ENCODE measurements at places on chromosomes 16 and 17.

DNA sequence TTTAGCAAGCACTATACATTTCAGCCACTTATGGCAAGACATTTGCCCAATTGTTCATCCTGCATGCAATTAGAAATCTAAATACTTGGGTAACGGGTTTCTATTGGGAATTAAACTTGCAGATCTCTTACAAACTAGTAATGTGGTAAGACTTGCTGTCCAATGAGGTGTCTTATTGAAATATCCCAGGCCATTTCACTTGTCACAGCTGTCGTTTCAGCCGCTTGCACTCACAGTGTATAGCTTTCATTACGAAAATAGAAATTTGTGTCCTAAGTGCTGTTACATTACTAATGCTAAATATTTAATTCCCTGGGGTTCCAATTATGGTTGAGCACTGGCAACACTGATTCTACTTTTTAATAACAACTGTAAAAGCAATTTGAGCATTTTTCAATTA, 40.3 kb upstream of the IRX5 start:
- H3K27me3 ChIP-seq = no peaks in the 10 kb centered on the region
- no peak overlapping the region for H3K27ac ChIP-seq
- DNase-seq = no peak
- no peaks in the 10 kb centered on the region for H3K4me1 ChIP-seq

DNA sequence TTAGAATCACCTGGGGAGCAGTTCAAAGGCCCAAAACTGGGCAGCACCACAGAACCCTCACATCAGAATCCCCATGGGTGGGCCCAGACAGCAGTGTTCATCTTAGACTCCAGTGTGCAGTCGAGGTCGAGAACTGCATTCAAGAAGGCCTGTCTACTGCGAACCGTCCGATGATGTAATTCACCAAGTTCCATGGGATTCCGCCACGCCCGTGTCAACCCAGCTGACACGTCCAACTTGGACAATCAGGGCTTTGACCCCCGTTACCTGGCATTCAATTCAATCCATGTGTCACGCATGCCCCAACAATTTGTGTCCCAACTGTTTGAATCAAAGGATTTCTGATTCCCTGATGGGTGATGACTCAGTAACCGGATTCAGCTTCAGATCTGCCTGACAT, 9.2 kb downstream of the HSBP1 start:
- H3K36me3 ChIP-seq = peaks cover 13% of the 10 kb centered on the region
- H3K4me1 ChIP-seq = no peaks in the 10 kb centered on the region
- no peak overlapping the region for H3K4me3 ChIP-seq

DNA sequence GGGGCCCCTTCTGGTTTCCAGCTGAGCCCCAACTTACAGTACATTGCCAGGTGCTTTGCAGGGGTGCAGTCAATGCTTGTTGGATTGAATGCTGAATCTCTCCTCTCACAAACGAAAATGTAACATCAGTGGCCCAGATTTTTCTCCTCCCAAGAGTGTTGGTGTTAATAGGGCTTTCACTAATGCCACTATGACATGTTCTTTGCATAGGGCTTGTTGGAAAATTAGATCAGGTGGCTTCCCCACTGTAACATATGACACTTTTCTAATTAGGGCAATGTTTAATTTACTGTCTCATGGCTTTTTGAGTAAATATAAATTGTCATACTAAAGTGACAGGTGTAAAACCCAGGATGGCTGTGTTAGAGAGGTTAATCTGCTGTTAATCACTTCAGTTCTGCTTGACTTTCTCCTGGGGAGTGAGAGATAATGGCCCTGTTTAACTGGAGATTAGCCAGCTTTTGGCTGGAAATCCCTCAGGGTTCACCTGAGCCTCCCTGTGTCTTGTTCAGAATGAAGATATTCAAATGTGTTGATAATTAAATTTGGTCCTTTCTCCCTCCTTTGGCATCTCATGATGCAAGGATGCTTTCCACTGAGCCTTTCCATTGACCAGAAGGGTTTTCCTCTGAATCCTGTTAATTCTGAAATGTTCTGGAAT, 502.3 kb downstream of the RBFOX1 start:
- H3K27me3 ChIP-seq = no peaks in the 10 kb centered on the region
- no peak overlapping the region for H3K27ac ChIP-seq
- no peaks in the 10 kb centered on the region for H3K4me1 ChIP-seq
- H3K4me3 ChIP-seq = no peak overlapping the region

- no peaks in the 10 kb centered on the region for H3K27me3 ChIP-seq
- H3K4me3 ChIP-seq = no peak overlapping the region
- no peaks in the 10 kb centered on the region for H3K36me3 ChIP-seq
- DNase-seq = peak; percentile 71
These were observed 2.9 kb upstream of the CACNG3 start for GRCh38 chr16:24253192-24253591.

DNA sequence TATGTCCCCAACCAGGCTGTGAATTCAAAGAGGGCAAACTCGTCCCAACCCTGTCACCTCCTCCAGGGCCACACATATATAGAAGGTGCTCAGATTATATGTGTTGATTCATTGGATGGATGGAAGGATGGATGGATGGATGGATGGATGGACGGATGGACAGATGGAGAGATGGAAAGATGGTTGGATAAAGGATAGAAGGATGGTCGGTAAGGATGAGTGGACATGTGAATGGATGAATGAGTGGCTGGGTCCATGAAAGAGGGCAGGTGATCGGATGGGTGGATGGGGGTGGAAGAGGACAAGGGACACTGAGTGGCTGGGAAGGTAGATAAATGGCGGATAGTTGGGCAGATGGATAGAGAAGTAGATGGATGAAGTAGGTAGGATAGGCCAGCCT, 30.1 kb downstream of the TRPV3 start:
- no peaks in the 10 kb centered on the region for H3K36me3 ChIP-seq
- no peak for DNase-seq
- no peak overlapping the region for H3K4me3 ChIP-seq
- no peaks in the 10 kb centered on the region for H3K27me3 ChIP-seq
- H3K4me1 ChIP-seq = no peaks in the 10 kb centered on the region

GRCh38 chr17:7886227-7887037, 2.2 kb upstream of the CHD3 start:
- peak overlapping the region; percentile 46 for H3K27ac ChIP-seq
- H3K36me3 ChIP-seq = no peaks in the 10 kb centered on the region
- peak; percentile 55 for DNase-seq
- peaks cover 25% of the 10 kb centered on the region for H3K4me1 ChIP-seq
- H3K27me3 ChIP-seq = no peaks in the 10 kb centered on the region

- H3K27ac ChIP-seq = no peak overlapping the region
- no peaks in the 10 kb centered on the region for H3K36me3 ChIP-seq
- DNase-seq = no peak
- H3K4me3 ChIP-seq = no peak overlapping the region
These were observed 250.1 kb upstream of the PSMD7 start for GRCh38 chr16:74046524-74046923.

GRCh38 chr17:74491626-74492025, 25.2 kb downstream of the CD300A start:
- no peaks in the 10 kb centered on the region for H3K36me3 ChIP-seq
- DNase-seq = no peak
- no peak overlapping the region for H3K4me3 ChIP-seq
- H3K27me3 ChIP-seq = no peaks in the 10 kb centered on the region
- no peaks in the 10 kb centered on the region for H3K4me1 ChIP-seq
- no peak overlapping the region for H3K27ac ChIP-seq

DNA sequence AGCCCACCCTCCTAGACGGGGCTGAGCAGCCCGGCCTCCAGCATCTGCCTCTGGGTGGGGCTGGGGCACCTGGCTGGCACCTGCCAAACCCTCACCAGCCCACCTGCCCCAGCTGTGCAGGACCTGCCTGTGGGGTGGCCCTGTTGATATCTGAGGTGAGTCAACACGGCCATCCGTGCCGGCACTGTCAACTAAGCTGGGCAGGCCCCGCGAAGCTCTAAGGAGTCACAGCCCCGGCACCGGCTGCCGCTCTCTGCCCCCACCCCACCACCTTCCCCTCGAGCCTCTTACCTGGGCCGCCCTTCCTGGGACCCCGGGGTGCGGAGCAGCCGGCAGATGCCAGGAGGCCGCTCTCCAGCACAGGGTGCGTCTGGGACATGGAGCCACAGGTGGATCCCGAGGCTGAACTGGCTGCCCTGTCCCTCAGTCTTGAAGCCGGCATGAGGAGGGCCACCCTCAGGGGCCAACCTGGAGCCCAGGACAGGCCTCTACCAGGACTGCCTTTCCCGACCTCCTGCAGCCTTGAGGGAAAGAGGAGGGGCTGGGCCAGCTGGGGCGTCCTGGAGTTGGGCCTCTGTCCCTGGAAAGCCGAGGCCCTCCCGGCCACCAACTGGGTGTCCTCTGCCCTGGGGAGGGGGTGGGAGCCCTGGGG, 515 bp downstream of the CBFA2T3 start:
- peak overlapping the region; percentile 85 for H3K27ac ChIP-seq
- no peaks in the 10 kb centered on the region for H3K27me3 ChIP-seq
- H3K36me3 ChIP-seq = peaks cover 2% of the 10 kb centered on the region
- peak overlapping the region; percentile 76 for H3K4me3 ChIP-seq
- DNase-seq = peak; percentile 62
- peaks cover 80% of the 10 kb centered on the region for H3K4me1 ChIP-seq

GRCh38 chr16:85264752-85265151, 152.5 kb upstream of the CIBAR2 start:
- DNase-seq = no peak
- no peak overlapping the region for H3K4me3 ChIP-seq
- H3K27me3 ChIP-seq = peaks cover 10% of the 10 kb centered on the region
- no peaks in the 10 kb centered on the region for H3K36me3 ChIP-seq
- H3K27ac ChIP-seq = no peak overlapping the region
- H3K4me1 ChIP-seq = peaks cover 27% of the 10 kb centered on the region

DNA sequence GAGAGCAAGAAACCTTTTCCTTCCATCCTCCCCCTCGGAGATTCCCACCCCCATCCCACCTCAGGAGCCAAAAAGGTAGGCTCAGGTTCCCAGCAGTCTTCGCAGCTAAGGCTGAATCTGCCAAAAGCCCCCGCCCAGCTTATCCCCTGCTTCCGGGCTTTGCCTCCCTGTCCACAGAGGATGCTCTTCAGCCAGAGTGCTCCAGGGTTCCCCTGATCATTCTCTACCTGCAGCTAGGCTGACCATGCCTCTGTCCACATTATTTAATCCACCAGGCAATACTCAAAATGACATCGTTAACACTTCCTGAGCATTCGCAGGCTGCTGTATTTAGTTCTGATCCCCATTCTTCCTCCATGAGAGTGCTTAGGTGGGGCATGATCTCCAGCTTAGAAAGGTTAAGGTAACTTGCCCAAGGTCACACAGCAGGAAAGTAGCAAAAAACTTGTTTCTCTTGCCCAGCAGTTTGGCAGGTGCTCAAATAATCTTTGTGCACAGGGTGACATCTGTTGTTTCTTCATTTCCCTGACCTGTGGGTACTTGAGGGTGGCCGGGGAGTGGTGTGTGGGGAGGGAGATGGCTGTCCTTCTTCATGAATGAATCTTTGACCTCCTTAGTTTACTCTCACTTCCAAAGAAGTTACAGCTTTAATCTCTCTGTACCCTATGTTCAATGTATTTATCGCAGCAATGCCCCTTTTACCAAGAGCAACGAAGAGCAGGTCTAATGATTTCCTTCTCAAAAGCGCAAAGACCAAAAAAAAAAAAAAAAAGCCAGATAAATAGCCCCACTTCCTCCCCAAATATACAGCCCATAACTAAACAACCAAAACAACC, 848 bp upstream of the TBKBP1 start:
- peaks cover 35% of the 10 kb centered on the region for H3K4me1 ChIP-seq
- no peaks in the 10 kb centered on the region for H3K27me3 ChIP-seq
- no peak overlapping the region for H3K27ac ChIP-seq

DNA sequence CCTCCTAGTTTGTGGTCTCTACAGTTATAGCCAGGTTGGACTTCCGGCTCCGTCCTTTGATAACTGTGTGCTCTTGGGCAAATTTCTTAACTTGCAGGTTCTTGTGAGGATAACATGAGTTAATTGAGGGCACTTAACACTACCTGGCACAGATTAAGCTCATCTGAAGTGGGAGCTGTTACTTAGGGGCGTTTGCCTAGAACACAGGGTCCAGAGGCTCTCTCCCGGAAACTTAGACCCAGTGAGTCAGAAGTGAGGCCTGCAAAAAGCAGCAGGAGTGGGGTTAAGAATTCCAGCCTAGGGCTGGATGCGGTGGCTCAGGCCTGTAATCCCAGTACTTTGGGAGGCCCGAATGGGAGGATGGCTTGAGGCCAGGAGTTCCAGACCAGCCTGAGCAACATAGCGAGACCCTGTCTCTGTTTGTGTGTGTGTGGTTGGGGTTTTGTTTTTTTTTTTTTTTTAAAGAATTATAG, 1.4 kb downstream of the MVP start:
- H3K4me1 ChIP-seq = peaks cover 39% of the 10 kb centered on the region
- H3K27ac ChIP-seq = peak overlapping the region; percentile 82
- no peaks in the 10 kb centered on the region for H3K27me3 ChIP-seq
- DNase-seq = no peak
- peak overlapping the region; percentile 57 for H3K4me3 ChIP-seq
- H3K36me3 ChIP-seq = peaks cover 24% of the 10 kb centered on the region

DNA sequence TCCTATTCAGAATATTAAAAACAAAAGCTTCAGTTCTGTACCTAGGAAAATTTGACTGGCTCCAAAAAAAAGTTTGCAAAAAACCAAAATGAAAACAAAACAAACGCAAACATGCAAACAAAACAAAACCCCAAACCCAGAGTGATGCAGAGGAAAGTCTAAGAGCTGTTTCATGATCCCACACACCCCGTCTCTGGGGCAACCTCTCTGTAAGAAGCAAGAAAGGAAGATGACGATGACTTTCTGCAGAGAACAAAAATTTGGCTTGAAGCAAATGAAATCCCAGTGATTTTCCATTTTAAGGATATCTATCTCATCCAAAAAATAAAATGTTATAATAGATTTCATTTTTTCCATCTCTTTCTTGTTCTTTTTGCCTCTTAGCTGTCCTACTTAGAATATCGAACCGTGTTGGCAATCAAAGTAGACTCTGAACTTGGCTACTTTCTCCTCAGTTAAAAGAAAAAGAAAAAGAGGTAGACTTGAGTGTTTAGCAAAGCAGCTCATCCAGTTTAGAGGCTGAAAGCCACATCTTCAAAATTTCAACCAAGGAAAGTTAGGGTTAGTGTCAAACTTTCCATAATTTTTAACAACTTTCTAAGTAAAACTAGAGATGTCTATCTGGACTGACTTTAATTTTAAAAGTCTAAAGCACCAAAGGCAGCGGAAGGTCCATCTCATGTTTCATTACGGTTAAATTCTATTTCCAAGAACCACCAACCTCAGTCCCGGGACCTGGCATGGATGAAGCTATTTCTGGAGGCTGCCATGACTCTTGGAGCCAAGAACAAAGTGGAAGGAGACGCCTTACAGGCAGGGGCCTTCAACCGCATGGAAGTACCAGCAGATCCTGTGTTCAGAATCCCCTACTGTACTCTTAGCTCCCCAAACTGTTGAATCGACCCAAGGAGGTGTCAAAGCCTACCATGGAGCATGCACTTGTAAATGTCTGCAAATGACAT, 180.8 kb downstream of the XYLT1 start:
- H3K36me3 ChIP-seq = no peaks in the 10 kb centered on the region
- H3K27ac ChIP-seq = no peak overlapping the region
- H3K27me3 ChIP-seq = no peaks in the 10 kb centered on the region
- H3K4me1 ChIP-seq = peaks cover 7% of the 10 kb centered on the region

- DNase-seq = no peak
- no peak overlapping the region for H3K4me3 ChIP-seq
- H3K36me3 ChIP-seq = no peaks in the 10 kb centered on the region
- peaks cover 5% of the 10 kb centered on the region for H3K4me1 ChIP-seq
- H3K27ac ChIP-seq = no peak overlapping the region
- H3K27me3 ChIP-seq = no peaks in the 10 kb centered on the region
These were observed 9.4 kb upstream of the CEP20 start for GRCh38 chr16:15897834-15898254.

Data from B cell (primary cell).